Hippocampal formation (tissue), 2 donors: ENCODE measurements at places on chromosomes 2 and 18.

DNA sequence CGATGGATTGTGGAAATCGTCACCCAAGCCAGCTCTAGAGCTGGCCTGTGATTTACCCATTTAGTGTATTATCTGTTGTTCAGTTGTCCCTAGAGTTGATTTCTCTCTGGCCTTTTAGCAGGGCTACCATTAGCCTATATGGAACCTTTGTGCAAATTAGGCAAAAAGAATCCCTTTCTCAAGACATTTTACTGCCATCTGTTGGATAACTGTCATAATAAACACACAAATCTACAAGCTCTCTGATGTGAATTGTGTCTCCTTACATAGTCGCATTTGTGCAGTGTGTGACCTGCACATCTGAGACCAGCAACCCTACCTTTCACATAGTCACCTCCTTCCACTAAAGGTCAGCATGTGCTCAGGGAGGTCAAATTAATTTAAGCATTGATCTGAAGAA is 34.0 kb downstream of the LOXHD1 start:
- no peak for DNase-seq

DNA sequence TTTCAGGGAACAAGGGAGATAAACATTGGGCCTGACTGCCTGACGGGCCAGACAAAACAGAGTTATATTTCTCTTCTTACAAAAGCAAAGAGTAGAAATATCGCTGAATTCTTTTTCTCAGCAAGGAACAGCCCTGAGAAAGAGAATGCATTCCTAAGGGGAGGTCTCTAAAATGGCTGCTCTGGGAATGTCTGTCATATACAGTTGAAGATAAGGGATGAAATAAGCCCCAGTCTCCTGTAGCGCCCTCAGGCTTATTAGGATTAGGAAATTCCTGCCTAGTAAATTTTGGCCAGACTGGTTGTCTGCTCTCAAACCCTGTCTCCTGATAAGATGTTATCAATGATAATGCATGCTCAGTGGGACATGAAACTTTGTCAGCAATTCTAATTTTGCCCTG is 134.9 kb upstream of the CNTNAP5 start:
- DNase-seq: no peak

DNA sequence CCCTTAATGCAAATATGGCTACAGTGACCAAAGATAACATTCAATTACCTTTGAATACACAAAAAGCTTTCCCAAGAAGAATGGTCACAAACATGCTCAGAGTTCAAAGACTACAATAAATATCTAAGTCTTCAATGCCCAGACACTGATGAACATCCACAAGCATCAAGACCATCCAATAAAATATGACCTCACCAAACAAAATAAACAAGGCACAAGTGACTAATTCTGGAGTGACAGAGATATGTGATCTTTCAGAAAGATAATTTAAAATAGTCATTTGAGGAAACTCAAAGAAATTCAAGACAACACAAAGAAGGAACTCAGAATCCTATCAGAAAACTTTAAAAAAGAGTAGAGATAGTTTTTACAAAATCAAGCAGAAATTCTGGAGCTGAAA is 40.6 kb upstream of the CAPN13 start:
- no peak for DNase-seq

DNA sequence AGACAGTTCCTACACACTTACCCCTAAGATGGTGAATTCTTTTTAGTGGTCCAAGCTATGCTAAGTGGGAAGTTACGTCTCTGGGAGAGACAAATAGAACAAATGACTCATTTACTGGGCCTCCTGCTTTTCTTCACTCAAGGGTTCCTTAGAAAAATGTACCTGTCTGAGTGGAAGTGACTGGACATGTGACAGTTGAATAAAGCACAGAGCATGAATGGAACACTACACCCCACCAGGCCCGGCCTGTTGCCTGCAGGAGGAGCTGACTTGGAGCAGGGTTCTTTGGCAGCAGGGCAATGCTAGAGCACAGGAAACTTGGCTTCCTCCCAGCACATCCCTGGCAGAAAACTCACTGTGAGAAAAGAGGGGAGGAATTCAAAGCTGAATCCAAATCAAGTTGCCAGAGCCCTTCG is 451.0 kb upstream of the SETBP1 start:
- peak; percentile 57 for DNase-seq

- no peak for DNase-seq
Observed at GRCh38 chr2:16409006-16409390, 256.6 kb downstream of the CYRIA start.

GRCh38 chr2:67498931-67499330 is 101.8 kb downstream of the ETAA1 start:
- no peak for DNase-seq
